SHP77 (cell line): ENCODE measurements at places on chromosomes 12 and 14.

GRCh38 chr12:10016881-10017280 lies 6.5 kb downstream of the CLEC12B start:
- DNase-seq = no peak

- DNase-seq = peak; percentile 47
Observed at GRCh38 chr12:119659289-119659897, 8.5 kb upstream of the PRKAB1 start.

DNA sequence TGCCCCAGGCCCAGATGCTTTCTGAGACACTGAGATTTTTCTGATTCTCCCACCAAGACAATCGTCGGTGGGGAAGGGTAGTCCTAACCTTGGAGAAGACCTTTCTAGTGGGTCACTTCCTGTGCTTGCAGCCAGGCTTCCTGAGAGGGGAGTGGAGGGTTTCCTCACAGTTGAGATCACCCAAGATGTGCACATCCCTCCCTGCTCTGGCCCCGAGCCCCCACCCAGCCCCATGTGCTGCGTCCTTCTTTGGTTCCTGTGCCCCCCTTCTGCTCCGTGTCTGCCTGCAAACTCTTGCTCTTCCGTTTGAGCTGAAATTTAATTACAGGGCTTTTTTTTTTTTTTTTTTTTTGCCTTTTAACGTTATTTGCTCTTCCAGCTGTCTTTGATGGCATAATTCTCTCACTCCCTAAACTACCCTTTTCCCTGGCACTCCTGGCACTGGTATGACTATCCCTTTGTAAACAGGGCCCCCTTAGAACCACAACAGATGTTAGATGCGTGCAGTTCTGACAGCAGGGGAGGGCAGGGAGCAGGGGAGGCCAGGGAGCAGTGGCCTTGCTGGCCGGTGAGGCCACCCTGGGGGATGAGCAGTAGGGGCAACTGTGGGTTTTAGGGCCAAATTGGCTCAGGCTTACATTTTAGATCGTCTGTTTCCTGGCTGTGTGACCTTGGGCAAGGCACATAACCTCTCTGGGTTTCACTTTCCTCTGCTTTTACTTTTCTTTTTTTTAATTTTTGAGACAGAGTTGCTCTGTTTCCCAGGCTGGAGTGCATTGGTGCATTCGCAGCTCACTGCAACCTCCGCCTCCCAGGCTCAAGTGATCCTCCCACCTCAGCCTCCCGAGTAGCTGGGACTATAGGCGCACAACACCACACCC lies 144.5 kb downstream of the PHETA1 start:
- no peak for DNase-seq

DNA sequence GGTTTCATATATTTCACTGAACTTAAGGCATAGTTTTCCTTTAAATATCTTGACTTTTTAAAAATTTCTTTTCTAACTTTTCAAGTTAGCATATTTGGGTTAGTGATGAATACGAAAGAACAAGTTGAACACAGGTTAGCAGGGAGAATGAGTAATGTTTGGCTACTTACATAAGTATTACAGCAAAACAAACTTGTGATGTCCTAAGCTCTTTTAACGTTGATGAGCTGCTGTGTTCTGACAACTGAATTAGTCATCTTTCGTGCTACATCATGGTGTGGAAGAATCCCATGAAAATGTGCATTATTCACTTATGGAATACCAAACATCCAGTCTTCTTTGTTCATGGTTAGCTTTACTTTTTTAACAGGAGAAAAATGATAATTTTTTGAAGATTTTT lies 36.3 kb upstream of the PDZRN4 start:
- DNase-seq = no peak

GRCh38 chr14:21106498-21107282 lies 5.8 kb downstream of the TMEM253 start:
- DNase-seq = peak; percentile 91

DNA sequence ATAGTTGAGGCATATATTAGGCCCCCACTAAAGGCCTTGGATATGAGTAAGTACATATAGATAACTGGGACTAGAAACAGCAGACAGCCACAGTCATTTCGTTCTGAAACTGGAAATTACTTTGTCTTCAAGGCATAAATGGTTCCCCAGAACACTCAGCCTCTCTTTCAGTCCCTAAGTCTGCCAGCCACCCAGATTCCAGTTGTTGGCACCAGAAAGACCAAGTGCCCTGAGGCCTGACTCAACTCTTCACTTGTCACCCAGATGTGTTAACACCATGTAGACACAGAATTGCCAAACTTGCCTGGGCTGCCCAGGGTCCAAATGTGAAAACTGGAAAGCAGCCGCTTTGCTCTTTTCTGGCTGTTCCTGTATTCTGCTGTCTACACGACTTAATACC lies 3.0 kb upstream of the LGALS3 start:
- no peak for DNase-seq

- no peak for DNase-seq
Observed at GRCh38 chr14:85873006-85873405, 343.1 kb downstream of the FLRT2 start.

- DNase-seq = no peak
Observed at GRCh38 chr12:84730561-84731162, 181.9 kb downstream of the SLC6A15 start.

GRCh38 chr14:73594491-73594890 lies 2.8 kb downstream of the ACOT4 start:
- no peak for DNase-seq

- no peak for DNase-seq
Observed at GRCh38 chr12:29448157-29448556, 49.3 kb downstream of the OVCH1 start.

DNA sequence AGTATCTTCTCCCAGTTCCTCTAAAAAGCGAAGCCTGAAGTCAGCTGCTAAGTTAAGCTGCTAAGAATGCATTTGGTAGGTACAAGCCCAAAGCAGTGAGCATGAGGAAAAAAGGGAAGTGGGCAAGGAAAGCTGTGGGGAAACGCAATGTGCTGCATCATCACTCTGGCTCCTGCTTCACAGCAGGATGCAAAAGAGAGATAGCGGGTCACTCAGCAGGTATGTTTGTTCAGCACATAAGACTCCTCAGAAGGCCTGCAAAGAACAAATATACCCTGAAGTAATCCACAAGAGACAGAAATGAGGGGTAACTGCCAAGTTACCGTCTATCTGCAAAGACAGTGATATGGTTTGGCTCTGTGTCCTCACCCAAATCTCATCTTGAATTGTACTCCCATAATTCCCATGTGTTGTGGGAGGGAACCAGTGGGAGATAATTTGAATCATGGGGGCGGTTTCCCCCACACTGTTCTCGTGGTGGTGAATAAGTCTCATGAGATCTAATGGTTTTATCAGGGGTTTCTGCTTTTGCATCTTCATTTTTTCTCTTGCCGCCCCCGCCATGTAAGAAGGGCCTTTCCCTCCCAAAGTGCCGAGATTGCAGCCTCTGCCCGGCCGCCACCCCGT lies 127.4 kb upstream of the EGLN3 start:
- DNase-seq = no peak

GRCh38 chr12:103247531-103247930 lies 248.2 kb downstream of the C12orf42 start:
- no peak for DNase-seq

DNA sequence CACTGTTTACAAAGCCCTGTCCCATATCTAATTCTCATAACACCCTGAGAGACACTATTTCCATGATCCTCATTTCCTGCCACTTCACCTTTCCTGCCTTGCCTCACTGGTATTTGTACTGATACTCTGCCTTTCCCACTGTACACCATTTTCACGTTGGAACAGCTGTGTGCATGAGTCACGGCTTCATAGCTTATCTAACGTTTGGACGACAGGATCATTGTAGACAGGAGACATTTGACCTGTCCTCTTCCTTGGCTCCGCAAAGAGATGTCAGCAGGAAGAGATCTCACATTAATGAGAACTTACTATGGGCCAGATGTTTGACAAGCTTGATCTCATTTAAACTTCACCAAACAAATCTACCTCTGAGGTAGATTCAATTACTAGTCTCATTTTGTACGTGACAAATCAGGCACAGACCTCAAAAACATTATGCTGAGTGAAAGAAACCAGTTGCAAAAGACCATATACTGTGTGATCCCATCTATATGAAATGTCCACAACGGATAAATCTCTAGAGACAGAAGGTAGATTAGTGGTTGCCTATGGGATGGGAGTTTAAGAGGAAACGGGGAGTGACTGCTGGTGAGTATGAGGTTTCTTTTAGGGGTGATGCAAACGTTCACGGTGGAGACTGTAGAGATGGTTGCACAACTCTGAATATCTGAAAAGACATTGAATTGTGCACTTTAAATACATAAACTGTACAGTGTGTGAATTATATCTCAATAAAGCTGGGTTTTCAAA lies 71.2 kb downstream of the KCNK13 start:
- no peak for DNase-seq

- DNase-seq = no peak
Observed at GRCh38 chr12:9346866-9347327, 138.7 kb upstream of the PZP start.

GRCh38 chr12:93200291-93200917 lies 177.3 kb upstream of the NUDT4 start:
- DNase-seq = no peak
